ENCODE measurements at places on chromosomes 13 and 19.

GRCh38 chr19:35108730-35109129 lies 6.9 kb upstream of the FXYD3 start:
- DNase-seq = no peak

GRCh38 chr13:21079761-21080592 lies 18.6 kb upstream of the LATS2 start:
- DNase-seq = no peak

DNA sequence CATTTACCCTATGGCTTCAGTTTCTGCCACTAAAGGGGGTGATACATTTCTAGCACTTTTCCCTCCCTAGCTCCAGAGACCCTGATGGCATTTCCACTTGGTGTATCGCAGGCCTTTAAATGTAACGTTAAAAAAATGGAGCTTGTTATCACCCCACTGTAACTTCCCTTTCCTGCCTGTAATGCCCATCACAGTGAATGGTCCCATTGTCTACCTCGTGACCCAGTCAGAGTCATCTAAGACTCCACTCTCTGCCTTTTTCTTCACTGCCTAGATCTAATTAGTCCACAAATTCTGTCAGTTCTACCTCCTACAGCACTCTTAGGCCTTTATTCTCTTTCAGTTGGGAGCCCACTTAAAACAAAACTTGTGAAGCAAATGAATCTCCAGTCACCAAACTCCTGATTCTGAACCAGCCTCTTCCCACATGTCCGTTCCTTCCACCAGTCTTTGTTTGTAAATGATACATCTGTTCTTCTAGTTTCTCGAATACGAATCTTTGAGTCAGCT lies 64.8 kb downstream of the NHLRC3 start:
- DNase-seq = no peak

GRCh38 chr19:13428352-13428751 lies 77.9 kb downstream of the CACNA1A start:
- peak; percentile 33 for DNase-seq

GRCh38 chr13:91112201-91112923 lies 235.1 kb upstream of the MIR17HG start:
- DNase-seq = peak; percentile 21

DNA sequence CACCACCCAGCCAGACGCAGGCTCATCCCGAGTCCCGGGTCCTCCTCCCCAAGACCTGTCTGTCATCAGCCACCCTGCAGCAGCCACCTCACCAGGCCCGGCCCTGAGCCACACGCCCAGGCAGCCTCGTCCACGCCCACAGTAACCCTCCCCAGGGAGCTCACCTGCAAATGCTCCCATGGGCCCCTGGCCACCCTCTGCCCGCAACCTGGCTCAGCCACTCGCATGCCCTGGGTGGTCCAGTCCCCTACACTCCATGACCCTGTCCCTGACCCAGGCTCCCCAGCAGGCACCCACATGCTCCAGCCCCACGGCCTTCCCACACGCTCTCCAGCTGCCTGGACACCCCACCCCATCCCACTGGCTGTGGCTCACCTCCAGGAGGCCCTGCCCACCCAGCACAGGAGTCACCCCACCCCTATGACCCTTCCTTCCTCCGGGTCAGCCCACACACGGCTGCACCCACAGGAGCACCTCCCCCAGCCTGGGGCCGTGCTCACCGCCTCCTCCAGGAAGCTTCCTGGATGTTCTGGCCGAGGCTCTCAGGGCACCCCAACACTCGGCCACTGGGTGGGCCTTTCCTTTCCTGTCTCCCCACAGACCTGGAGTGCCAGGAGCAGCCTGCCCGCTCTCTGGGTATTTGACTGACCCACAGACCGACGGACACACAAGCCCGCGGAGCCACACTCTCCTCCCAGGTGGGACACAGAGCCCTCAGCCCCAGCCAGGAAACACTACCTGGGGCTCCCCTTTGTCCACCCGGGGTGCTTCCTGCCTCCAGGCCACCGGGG lies 3.6 kb downstream of the TMEM259 start:
- no peak for DNase-seq

DNA sequence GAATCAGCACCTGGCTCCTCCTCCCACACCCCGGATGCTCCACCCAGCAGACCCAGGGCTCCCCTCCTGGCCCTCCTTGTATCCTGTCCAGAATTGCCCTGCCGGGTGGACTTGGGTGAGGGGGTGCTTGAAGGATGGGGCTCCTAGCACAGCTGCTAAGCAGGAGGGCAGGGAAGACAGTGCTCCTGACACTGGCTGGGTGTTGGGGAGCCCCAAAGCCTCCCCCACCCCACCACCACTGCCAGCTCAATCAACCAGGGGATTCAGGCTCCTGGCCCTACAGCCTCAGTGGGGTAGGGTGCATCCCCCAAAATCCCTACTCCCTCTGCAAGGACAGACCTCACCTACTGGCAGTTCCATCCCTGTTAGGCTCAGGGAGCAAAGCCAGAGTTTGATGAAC lies 2.6 kb upstream of the CYP4F11 start:
- no peak for DNase-seq

DNA sequence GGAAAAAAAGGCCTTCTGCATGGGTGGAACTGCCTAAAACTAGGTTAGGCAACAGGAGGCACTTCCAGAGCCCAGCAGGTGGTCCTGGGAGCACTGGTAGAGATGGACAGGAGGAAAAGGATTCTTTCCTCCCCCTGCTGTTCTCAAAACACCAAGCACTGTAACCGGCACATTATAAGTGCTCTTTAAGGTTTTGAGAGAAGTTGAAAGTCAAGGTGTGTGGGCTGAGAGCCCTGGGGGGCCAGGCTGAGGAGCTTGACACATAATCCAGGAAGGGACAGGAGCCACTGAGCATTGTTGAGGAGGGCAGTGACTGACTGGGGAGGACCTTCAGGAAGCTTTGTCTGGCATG lies 32.3 kb downstream of the SPATA13 start:
- no peak for DNase-seq

GRCh38 chr13:66558506-66558905 lies 671.6 kb downstream of the PCDH9 start:
- DNase-seq = no peak

DNA sequence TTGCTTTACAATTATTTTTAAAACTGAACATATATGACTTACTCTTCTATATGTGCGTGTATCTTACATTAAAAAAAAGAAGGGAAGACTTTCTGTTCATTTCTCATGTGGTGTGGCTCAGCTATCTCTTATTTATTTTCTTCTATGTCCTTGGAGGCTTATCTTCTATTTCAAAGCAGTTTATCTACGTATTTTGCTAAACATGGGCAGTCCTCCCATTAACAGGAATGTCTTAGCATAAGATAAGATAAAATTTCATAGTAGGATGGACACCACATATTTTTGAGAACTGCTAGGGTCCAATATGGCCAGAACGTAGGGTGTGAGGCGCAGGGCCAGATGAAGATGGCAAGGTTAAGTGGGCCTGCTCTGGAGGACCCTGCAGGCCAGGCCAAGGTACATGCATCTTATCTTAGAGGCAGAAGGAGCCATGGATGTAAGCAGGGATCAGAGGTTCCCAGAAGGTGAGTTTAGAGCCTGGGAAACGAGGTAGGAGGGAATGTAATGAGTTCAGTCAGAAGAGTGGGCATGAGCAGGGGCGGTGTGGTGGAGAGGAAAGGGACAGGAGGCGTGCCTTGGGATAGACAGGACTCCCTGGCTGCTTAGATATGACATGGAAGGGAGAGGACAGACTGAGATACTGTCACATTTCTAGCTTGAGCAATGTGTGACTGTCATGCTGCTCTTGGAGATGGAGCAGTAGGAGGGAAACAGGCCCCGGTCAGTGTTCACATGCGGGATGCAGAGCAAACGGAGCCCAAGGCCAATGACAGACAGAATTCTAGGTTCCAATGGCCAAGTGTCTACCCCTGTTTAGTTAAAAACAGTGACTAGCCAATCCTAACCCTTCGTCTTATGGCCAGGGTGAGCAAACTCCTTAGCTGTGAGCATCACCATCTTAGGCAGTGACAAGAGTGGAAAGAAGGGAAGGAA lies 68.6 kb upstream of the MEDAG start:
- no peak for DNase-seq

DNA sequence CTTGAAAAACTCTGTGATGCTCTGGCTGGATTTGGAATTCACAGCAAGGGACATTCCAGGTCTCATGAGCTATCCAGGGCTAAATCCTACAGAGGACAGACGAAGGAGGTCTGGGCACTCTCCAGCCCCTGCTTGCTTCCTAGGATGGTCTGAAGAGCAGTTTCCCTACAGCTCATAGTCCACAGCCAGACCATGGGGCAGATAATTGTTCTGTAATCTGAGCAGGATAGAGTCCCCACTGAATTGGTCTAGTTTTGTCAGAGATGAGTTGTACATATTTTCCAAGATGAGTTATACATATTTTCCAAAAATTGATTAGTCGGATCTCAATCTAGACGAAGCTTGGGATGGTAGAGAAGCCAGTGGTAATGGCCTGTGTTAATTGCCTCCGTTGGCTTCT lies 75.6 kb downstream of the C13orf42 start:
- DNase-seq = peak; percentile 44

DNA sequence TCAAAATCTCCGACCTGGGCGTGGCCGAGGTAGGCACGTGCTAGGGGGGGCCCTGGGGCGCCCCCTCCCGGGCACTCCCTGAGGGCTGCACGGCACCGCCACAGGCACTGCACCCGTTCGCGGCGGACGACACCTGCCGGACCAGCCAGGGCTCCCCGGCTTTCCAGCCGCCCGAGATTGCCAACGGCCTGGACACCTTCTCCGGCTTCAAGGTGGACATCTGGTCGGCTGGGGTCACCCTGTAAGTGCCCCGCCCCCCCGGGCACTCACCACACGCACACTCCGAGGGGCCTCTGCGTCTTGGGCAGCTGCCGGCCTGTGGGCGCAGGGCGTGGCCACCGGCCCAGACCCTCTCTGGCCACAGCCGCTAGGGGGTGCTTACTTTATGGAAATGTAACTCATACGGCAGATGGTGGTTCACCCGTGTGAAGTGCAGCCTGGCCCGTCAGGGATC lies 14.9 kb downstream of the STK11 start:
- DNase-seq = no peak

DNA sequence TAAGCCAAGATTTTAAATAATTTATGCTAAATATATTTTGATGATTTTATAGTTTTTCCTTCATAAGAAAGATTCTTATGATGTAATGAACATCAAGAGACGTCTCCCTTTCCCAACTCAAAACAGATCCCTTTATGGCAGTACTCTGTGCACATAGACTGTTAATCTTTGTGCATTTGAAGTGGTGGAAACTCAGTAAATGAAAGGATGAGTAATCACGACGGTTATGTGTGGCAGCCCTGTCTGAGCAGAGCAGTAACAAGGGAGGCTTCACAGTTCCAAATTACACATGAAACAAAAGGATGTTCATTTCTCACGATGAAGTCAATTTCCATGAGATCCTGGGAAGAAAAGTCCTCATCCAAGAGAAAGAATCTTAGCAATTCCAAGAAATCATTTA lies 498.1 kb downstream of the KLF5 start:
- no peak for DNase-seq

DNA sequence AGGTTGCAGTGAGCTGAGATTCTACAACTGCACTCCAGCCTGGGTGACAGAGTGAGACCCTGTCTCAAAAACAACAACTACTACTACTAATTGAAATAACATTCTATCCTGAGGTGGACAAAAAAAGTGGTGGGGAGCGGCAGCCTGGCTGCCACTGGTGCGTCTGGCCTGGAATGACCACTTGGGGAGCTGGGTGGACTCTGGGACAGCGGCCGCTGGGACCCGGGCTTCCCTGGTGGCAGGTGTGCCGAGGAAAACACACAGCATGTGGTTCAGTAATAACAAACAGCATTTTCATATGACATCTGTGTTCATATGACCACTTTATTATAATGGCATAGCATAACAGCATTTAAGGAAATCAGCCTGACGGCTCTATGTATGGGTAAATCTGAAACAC lies 33.9 kb downstream of the TFDP1 start:
- DNase-seq = no peak

DNA sequence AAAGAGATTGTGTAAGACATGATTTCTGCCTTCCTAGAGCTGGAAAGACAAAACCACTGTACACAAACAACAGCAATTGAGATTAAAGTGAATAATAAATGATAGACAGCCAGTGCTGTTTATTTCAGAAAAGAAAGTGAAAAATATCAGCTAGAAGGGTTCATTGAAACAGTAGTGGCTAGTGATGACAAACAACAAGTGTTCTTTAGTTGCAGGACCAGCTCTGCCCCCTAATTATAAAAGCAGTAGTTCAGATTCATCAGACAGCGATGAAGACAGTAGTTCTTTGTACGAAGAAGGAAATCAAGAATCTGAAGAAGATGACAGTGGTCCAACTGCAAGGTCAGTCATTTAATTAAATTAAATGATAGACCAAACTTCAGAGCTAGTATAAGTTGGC lies 14.8 kb downstream of the GPALPP1 start:
- no peak for DNase-seq

DNA sequence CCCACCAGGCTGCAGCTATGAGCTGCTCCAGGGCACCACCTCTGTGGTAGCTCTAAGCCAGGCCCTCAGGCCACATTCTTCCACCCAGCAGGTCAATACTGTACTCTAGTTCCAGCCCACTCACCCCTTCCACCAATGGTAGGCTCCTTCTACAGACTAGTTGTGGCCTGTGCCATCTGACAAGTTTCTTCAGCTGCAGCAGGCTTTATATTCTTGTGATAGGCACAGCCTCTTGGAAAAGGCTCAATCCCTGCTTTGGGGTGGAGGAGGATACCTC lies 8.5 kb downstream of the MICU2 start:
- DNase-seq = no peak

DNA sequence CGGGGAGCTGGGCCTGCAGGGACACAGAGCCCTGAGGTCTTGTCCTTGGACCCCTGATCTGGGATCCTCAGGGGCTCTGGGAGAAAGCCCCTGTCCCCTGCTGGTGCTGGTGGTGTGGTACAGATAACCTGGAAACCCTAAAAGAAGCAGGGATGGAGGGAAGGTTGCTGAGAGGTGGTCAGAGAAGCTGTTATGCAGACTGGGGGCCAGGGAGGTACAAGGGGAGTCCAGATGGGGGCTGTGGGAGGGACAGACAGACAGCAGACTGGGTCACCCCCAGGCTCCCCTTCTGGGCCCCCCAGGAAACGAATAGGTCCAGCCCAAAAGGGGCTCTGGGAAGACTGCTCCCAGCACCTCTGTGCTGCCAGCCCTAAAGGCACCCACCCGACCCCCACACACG lies 34.7 kb upstream of the PEPD start:
- DNase-seq = no peak

DNA sequence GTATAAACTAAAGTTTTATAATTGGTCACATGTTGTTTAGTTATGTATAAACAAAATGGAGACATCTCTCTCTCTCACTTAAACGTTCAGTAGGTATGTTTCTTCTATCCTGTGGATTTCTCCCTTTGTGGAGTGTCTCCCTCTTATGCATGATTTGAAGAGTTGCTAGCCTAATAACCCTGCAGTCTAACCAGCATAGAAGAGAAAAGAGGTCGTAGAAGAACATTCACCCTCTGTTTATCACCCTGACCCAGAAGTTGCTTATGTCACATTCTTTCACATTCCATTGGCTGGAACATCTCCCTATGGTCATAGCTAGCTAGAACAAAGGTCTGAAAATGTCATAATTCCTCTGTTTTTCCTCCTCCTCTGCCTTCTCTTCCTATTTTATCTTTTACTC lies 176.8 kb upstream of the PCDH20 start:
- no peak for DNase-seq

GRCh38 chr19:36060430-36060829 lies 5.7 kb downstream of the WDR62 start:
- DNase-seq = no peak

Measured in NCI-H146 (cell line).